NCI-H524 (cell line): ENCODE measurements at places on chromosomes 4 and X.

- no peak for DNase-seq
Observed at GRCh38 chr4:134708026-134708425, 506.4 kb upstream of the PABPC4L start.

DNA sequence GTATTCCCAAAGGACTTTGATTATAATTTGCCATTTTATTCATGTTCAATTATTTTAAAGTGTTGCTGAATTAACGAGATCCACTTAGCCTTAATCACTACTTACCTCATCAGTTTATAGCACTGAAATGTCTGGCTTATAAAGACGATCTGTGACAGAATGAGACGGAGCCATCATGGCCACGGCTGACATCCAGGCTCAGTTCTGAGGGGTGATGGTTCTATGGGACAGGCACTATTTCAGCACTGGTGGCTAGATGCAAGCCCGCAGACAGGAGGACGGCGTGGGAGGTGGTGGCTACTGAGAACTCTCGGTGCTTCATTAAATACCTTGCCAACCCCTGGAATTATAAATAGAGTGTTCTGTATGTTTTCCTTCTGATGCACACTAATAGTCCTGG, 1084.2 kb upstream of the TENM3 start:
- DNase-seq = no peak

- DNase-seq = no peak
Observed at GRCh38 chrX:129649268-129650182, 5.2 kb downstream of the APLN start.

GRCh38 chr4:147587041-147587440, 30.2 kb upstream of the TMEM184C start:
- DNase-seq = no peak

DNA sequence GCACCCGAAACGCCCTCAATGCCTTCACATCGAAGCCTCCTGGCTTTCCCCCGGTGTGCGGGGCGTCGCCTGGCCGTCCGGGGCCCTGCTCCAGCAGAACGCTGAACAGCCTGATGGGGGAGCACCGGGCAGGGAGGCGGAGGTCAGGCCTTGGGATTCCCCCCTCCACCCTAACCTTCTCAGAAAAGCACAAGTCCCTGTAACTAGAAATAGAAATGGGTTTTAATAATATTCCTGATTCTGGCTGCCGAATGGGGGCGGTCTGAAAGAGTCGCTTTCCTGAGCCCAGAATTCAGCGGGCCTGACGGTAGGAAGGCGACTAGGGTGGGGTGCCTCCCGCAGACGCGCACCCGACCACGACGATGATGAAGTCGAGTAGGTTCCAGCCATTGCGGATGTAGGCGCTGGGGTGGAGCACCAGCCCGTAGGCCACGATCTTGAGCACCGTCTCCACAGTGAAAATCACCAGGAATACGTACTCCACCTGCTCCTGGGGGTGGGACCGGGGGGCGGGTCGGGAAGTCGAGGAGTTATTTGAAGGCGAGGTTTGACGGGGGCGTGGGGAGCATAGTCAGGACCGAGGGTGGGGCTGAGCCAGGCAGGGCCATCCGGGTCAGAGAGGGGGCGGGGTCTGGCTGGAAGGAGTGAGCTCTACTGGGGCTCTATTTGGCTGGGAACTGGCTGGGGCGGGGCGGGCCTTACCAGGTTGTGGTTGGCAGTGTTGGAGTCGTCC, 2.5 kb downstream of the CACNA1F start:
- DNase-seq = no peak

DNA sequence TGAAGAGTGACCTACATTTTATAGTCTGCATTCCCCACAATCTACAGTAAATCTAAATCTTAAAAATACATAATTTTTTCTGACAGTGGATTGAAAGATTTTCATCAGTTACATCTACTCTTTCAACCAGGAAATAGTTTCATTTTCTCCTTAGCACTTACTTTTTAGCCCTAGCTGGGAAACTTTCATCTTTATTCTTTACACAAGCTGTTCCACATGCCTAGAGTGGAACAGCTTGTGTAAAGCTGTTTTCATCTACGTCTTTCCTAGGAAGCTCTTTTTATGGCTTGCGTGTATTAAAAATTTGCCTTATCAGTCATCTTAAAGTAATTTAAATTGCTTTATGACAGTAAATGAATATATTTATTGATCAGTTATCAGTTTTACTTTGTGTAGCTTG, 40.5 kb downstream of the RBPJ start:
- DNase-seq = no peak

DNA sequence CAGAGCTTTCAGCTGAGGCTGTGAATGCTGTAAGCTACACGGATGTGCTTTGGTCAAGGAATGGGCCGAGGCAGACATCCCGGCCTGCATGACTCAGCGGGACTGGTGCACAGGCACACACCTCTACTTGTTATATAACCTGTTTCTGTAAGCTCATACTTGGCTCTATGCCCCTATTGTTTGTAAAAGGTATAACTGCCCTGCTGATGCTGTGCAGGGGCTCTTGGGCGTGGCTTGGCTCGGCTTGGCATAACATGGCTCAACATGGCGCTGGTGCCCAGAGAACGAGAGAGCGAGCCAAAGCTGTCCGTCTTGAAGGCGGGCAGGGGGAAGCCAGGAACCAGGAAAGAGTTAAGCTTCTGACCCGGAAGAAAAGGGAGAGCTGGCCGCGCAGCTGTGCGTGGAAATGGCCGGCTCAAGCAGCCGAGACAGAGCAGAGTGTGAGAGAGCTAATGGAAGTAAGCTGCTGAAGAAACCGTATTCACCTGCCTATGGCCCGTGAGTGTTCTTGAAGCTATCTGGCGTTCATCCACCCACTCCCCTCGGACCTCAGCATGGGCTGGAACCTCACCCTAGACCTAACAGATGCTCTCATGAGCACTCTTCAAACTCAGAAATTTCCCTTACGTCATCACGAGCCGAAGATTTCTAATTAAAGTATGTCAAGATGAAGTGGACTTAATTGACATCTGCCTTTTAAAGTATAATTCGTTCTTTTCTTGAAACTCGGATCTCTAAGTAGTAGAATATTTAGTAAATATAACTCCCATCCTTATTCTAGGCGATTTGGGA, 286.3 kb upstream of the AGA start:
- no peak for DNase-seq

DNA sequence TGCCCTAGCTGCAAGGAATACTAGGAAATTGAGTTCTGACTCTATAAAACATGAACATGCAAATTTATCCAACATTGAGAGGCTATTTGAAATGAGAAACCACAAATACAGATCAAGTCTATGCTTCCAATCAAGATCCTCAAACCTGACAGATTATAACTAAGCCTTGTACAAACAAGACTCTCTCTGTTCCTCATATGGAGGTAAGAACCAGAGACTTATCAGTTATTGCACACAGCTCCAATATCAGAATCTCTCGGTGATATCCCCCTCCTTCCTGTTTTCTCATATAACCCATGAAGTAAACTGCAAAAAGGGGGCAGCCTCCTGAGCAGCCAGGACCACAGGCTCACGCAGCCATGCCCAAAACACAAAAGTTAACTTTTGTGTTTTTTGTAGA, 36.5 kb downstream of the FBXW7 start:
- DNase-seq = no peak

- no peak for DNase-seq
Observed at GRCh38 chr4:94965852-94966251, 208.1 kb downstream of the BMPR1B start.

- no peak for DNase-seq
Observed at GRCh38 chr4:136992032-136992431, 540.3 kb downstream of the PCDH18 start.

DNA sequence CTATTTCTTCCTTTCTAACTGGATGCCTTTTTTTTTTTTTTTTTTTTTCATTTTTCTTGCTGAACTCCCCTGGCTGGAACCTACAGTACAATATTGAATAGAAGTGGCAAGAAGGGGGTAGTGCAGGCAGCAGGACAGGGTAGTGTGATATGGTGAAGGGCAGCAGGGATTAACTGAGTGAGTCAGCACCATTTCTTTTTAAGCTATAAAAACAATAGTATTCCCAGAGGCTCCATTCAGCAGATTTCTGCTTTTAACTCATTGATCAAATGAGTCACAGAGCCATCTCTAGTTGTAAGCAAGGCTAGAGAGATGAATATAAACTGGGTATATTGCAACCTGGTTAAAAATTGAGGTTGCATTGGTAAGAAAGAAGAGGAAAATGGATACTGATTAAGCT, 53.6 kb upstream of the SETD7 start:
- DNase-seq = no peak

GRCh38 chrX:154370300-154371016, 4.0 kb downstream of the FLNA start:
- peak; percentile 26 for DNase-seq

- DNase-seq = no peak
Observed at GRCh38 chr4:7827566-7827965, 112.1 kb downstream of the AFAP1 start.
